Activated naive CD4-positive, alpha-beta T cell treated with anti-CD3 and anti-CD28 coated beads, Interleukin-2, amount 10 ng/mL, durations not matched to agents 5 hours and 36 hours (primary cell): ENCODE measurements at places on chromosomes 11 and 22. TPM values are rescaled to one million over a fixed set of nuclear protein-coding genes. Genes with fewer than 3 reads are reported as not detected.

Gene MYBPC3
- not detected for total RNA-seq

Gene CBLIF
- total RNA-seq: not detected

Gene POU2AF2
- not detected for total RNA-seq

Gene LDHAL6A
- total RNA-seq: 0.22 TPM

Gene CD3D
- total RNA-seq: 462 TPM

Gene OR52I2
- total RNA-seq: not detected
